ENCODE measurements at places on chromosomes 16 and 17. TPM values are rescaled to one million over a fixed set of nuclear protein-coding genes. Genes with fewer than 3 reads are reported as not detected.
A peak's percentile ranks its signal among the peaks of the same experiment; 100 is the strongest.

GRCh38 chr16:4701791-4702465, 8.6 kb downstream of the NUDT16L1 start:
- DNase-seq = no peak

GRCh38 chr16:54140057-54140787, 146.4 kb downstream of the IRX3 start:
- DNase-seq = peak; percentile 53

The ZNF423 gene
- total RNA-seq = not detected

DNA sequence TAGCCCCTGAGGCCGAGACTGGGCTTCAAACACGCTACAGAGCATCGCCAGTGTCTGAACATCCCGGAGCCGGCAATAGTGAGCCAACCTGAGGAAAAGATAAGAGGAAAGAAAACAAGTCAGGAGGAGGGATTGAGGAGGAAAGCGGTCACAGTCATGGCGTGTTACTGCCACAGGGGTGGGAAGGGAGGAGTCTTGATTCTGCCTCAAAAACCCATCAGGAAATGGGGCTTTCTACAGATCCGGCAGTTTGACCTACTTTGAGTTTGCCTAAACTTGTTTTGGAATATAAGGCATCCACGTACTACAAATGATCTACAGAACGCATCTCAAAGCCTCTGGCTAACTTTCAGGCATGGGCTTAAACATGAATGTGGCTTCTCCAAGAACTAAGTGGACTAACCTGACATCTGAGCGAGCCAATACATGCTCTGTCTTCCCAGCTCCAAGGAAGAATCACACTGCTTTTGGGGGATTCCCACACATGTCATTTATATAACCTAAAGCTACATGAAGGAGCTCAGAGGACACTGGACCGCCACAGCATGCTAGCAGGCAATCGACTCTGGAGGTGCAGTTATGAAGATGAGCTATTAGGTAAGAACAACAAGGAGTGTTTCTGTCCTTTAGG, 96.6 kb downstream of the WDR59 start:
- no peak for DNase-seq

The KRT33A gene
- not detected for total RNA-seq

The PRCD gene
- total RNA-seq = 0.37 TPM

The SCIMP gene
- 0.67 TPM for total RNA-seq

GRCh38 chr17:10251212-10251948, 53.0 kb upstream of the GAS7 start:
- no peak for DNase-seq

- DNase-seq = no peak
Measured at GRCh38 chr17:74786431-74787055, 10.4 kb upstream of the NAT9 start.

DNA sequence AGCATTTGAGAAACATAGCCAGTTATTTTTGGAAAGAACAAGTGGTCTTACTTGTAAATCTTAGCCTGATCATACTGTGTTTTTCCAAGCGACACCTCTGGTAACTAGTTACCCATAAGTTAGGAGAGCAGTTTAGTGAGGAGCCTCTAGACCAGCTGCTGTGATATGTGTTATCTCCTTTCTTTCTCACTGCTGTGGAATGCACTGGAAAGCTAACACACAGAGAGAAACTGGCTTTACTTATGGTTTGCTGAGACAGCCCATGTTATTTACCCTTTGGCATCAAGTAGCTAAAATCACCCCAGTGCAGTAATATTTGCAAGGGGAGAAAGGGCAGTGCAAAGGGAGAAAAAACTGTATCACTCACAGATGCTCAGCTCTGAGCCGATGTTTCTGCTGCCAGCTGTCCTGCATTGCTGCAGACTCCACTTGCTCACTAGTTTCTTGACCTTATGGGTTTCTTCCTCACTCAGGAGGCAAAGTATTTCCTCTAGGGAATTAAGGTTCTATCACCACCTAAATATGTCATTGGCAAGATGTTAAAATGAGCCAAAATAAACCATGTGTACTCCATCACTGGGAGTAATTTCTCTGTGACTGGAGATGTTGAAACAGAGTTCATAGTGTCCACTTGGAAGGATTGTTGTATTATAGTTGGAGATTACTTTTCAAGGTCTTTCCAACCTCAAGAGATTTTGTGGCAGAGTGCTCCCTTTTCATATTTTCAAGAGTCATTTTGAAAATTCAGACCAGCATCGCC, 2.3 kb downstream of the RBFOX1 start:
- no peak for DNase-seq

- no peak for DNase-seq
Measured at GRCh38 chr17:29594519-29595090, 1.7 kb downstream of the ANKRD13B start.

The G6PC1 gene
- total RNA-seq = not detected

The GAST gene
- total RNA-seq = not detected

GRCh38 chr17:32286518-32286900, 20.9 kb downstream of the RHBDL3 start:
- no peak for DNase-seq

DNA sequence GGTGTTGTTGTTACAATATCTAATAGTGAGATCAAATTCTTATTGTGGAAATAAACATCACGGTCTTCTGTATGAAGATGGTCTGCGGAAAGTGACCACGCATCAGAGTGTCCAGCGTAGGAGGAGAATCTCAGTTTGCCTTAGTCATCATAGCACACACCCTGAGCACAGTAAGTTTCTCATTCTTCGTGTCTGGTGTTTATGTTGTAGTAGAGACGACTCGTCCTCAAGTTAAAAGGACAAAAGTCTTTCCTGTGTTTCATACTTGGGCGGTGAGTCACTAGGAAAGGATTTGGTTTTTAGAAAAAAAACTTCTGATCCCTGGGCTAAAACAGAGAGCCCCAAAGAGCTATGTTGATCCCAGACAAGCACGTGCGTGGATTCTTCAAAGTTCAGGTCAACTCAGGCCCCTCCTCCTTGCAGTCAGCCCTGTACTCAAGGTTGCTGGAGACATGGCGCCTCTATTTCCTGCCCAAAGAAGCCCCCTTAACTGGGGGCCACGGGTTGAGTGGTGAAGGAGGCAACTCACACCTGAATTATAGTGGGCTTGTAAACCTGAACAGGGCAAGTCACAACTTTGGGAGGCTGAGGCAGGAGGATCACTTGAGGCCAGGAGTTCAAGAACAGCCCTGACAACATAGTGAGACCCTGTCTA, 170.4 kb downstream of the ZFHX3 start:
- DNase-seq = no peak

DNA sequence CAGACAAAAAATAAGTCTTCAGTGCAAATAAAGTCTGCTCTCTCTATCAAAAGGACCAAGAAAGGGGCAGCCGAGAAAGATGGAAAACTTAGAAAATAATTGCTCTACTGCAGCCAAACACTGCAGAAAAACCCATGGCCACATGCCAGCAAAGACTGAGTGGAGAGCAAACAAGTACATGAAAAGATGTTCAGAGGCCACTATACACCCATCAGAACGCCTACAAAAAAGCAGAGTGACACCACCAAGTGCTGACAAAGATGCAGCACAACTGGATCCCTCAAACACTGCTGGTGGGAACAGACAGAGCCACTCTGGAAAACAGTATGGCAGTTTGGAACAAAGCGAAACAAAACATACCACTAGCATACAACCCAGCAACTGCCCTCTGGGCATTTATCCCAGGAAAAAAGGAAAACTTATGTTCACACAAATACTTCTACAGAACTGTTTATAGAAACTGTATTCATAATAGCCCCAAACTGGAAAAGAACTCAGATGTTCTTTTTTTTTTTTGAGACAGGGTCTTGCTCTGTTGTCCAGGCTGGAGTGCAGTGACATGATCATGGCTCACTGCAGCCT, 36.7 kb downstream of the KIAA0753 start:
- no peak for DNase-seq

DNA sequence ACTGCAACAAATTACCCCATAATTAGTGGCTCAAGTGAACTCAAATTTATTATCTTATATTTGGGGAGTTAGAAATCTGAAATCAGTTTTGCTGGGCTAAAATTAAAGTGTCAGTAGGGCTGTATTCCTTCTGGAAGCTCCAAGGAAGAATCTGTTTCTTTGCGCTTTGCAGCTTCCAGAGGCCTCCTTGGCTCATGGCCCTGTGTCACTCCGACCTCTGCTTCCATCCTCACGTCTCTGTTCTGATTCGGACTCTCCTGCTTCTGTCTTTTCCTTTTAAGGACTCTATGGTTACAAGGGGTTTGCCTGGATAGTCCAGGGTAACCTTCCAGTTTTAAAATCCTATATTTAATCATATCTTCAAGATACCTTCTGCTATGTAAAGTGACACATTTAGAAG, 232.1 kb downstream of the CA10 start:
- DNase-seq = no peak

The NXN gene
- total RNA-seq = 1.1 TPM

DNA sequence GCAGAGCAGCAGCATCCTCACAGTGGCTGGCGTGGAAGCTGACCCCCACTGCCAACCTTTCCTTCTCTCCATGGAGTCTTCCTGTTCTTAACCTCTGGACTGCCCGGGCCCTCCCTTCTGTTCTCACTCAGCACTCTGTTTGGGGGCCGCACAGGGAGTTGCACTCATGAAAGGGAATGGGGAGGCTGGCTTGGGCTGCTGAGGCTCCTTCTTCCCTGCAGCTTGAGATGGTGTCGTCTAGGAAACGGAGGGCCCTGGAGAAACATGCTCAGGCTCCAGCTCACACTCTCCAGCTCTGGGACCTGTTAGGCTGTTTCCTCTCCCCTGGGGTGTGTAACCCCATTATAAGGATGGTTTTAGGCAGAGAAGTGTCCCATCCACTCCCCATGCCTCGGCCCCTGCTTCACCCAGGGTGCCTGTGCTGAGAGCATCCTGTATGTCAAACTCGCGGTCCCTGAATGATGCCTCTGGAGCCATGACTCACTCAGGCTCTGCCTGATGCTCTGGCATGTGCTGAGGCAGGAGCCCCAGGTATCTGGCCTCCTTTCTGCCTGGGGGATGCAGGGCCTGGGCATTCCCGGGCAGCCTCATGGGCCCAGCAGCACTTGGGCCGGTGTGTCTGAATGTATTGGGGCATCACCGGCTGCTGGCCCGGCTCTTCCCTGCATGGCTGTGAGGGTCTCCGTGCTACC, 18.9 kb downstream of the TMEM94 start:
- DNase-seq = no peak

The OR1A1 gene
- not detected for total RNA-seq

DNA sequence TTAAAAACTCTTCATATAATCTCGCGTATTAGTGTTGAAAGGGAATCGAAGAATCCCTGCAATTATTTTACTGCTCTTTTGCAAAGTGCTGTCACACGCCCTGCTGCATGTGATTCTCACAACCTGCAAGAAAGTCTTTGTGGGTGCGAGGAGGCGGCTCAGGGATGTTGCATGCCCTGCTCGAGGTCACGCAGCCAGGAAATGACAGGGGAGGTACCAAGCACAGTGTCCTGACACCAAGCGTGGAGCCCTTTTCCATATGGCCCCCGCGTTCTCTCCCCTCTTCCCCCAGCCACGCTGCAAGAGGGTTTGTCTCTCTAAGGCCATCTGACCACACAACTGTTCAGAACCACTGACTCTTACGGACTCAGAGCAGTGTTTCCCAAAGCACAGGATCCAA, 37.6 kb downstream of the OR3A1 start:
- DNase-seq = no peak

DNA sequence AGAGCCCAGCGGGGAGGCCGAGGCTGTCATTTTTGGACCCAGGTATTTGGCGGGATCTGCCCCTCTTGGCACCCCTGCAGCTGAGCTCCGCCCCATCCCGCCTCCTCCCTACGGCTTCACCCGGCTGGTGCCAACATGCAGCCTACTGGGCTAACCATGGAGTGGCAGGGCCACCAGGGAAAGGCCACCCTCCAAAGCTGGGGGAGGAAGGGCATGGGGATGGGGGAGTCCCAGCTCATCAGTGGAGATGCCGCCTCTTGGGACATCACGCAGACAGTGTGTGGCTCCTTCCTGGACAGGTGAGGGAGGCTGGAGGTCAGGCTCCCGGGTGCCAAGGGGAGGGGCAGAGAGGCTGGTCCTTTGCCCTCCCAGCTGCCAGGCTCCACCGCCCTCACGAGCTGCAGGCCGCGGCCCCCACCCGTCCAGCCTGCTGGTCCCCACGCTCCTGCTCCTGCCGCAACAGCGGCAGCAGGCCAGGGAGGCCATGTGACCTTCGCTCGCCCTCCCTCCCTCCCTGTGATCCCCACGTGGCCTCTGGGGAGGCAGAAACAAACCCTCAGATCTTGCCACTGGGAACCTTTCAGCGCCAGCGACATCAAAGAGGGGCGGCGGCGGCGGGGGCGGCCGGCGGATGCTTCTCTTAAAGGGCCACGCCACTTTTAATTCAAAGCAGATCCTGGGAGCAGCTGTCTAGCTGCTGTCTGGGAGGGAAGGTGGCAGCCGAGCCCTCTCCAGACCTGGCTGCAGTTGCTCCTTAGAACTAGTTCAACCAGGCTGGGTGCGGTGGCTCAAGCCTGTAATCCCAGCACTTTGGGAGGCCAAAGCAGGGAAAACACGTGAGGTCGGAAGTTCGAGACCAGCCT, 6.8 kb upstream of the NOTUM start:
- DNase-seq = peak; percentile 90

The PRR35 gene
- total RNA-seq = not detected

DNA sequence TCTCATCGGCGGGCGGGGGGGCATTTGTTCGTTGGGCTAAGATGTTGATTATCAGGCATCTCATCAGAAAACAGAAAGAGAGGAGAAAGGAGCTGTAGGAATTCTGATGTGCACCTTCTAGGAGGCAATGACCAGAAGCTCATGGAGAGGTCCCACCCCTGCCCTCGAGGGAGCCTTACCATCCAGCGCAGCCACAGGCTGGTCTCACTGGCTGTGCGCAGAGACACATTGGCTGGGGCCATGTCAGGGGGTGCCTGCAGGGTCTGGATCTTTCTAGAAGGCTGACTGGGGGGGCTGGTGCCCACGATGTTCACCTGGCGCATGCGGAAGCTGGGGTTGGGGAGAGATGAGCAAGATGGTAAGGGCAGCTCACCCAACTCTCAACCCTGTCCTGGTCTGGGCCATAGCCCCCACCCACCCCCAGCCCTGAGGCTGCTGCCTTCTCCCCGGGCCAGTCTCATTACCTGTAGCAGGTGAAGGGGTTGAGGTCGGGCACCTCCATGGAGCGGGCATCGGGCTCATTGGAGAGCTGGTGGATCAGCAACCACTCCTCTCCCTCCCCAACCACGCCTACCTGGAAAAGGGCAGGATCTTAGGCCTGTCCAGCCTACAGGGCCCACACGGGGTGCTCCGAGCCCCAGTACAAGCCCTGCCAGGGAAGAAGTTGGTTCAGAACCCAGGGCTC, 86.2 kb upstream of the CDC42EP4 start:
- DNase-seq = no peak

- no peak for DNase-seq
Measured at GRCh38 chr17:58210922-58211321, 8.1 kb downstream of the MKS1 start.

- DNase-seq = no peak
Measured at GRCh38 chr17:81445642-81446503, 50.6 kb downstream of the BAHCC1 start.

The HASPIN gene
- total RNA-seq = 20.3 TPM

The HES7 gene
- 0.37 TPM for total RNA-seq

The SMPD3 gene
- total RNA-seq = 5.0 TPM

The STUB1 gene
- total RNA-seq = 142 TPM

The CDRT15L2 gene
- not detected for total RNA-seq

GRCh38 chr16:11715246-11715947, 27.3 kb downstream of the TXNDC11 start:
- DNase-seq = no peak

The SLC5A2 gene
- total RNA-seq = not detected

- DNase-seq = no peak
Measured at GRCh38 chr17:27398691-27399090, 57.6 kb upstream of the KSR1 start.

GRCh38 chr17:10041916-10042588, 137.0 kb upstream of the RCVRN start:
- peak; percentile 67 for DNase-seq
